Right renal pelvis (tissue), 4 donors: ENCODE measurements at places on chromosomes 12 and 14. TPM values are rescaled to one million over a fixed set of nuclear protein-coding genes. Genes with fewer than 3 reads are reported as not detected.

Gene GLI1
- polyA plus RNA-seq = 22.4 TPM

Gene KRT79
- not detected for polyA plus RNA-seq

- DNase-seq = no peak
Measured at GRCh38 chr12:24507827-24508226, 441.1 kb downstream of the BCAT1 start.

GRCh38 chr12:101863981-101864380, 13.4 kb upstream of the DRAM1 start:
- DNase-seq = no peak

GRCh38 chr12:93274937-93275336, 102.8 kb upstream of the NUDT4 start:
- DNase-seq = no peak

DNA sequence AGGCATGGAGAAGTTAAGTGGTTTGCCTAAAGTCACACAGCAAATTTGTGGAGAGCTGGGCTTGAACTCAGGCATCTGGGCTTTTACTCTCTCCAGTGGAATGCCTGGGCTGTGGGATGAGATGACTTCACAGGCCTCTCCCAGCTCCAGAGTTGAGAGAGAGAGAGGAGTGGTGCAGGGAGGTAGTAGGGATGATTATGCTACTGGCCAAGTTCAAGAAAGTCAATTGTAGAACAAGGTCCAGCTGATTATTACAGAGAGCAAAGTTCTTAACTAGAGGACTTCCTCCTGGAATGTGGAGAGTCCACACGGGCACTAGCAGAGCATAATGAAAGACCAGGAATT, 769 bp upstream of the EMP1 start:
- no peak for DNase-seq
